ENCODE measurements at places on chromosomes 2 and 18. TPM values are rescaled to one million over a fixed set of nuclear protein-coding genes. Genes with fewer than 3 reads are reported as not detected.
A peak's percentile ranks its signal among the peaks of the same experiment; 100 is the strongest.

DNA sequence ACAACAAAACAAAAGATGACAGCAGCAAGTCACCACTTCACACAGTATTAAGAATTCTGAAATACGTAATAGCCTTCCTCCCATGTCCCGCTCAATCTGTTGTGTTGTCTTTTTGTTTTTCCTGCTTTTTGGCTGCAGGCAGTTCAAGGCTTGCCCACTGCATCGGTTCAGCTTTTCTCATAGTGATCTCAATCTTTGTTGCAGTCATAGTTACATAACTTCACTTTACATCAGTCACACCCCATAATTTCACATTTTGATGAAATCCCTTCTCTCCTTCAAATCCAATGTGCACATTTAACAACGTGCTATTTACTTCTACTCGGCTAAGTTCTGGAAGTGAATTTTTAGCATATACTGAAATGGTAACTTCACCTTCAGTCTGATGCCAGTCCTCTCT is 33.8 kb upstream of the HAAO start:
- no peak overlapping the region for H3K4me3 ChIP-seq
- H3K36me3 ChIP-seq = no peaks in the 10 kb centered on the region
- peaks cover 13% of the 10 kb centered on the region for H3K4me1 ChIP-seq
- peaks cover 2% of the 10 kb centered on the region for H3K27me3 ChIP-seq
- DNase-seq = no peak
- no peak overlapping the region for H3K27ac ChIP-seq

The IMPA2 gene
- 51.3 TPM for total RNA-seq

DNA sequence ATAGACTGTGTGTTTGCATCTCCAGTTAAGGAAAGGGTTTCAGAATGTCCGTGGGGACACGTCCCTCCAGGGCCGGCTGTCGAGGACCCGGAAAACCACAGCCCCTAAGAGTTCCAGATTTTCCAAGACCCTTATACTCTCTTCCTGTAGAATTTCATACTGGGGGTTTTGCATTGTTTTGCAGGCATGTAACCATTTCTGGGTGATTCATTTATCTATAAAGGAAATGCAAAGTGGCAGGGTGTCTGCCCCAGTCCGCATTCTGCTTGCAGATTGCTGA is 8.5 kb downstream of the SP9 start:
- no peak for DNase-seq
- H3K27me3 ChIP-seq = peaks cover 79% of the 10 kb centered on the region
- peaks cover 41% of the 10 kb centered on the region for H3K4me1 ChIP-seq
- H3K27ac ChIP-seq = no peak overlapping the region
- peak overlapping the region; percentile 76 for H3K4me3 ChIP-seq
- peaks cover 2% of the 10 kb centered on the region for H3K36me3 ChIP-seq

The LONRF2 gene
- 5.2 TPM for total RNA-seq

The CNGA3 gene
- total RNA-seq = 0.84 TPM

The CREG2 gene
- 0.63 TPM for total RNA-seq

GRCh38 chr2:174233771-174234275 is 14.5 kb downstream of the OLA1 start:
- H3K4me3 ChIP-seq = no peak overlapping the region
- H3K27me3 ChIP-seq = no peaks in the 10 kb centered on the region
- DNase-seq = no peak
- H3K4me1 ChIP-seq = peaks cover 14% of the 10 kb centered on the region
- H3K36me3 ChIP-seq = peaks cover 9% of the 10 kb centered on the region

GRCh38 chr2:46535896-46536295 is 56.5 kb downstream of the TMEM247 start:
- no peaks in the 10 kb centered on the region for H3K36me3 ChIP-seq
- DNase-seq = no peak
- no peak overlapping the region for H3K4me3 ChIP-seq
- peaks cover 19% of the 10 kb centered on the region for H3K4me1 ChIP-seq
- no peaks in the 10 kb centered on the region for H3K27me3 ChIP-seq
- H3K27ac ChIP-seq = no peak overlapping the region

GRCh38 chr2:108916122-108916795 is 72.8 kb downstream of the EDAR start:
- H3K36me3 ChIP-seq = no peaks in the 10 kb centered on the region
- H3K4me1 ChIP-seq = peaks cover 23% of the 10 kb centered on the region
- H3K27ac ChIP-seq = no peak overlapping the region

The SCN7A gene
- 0.39 TPM for total RNA-seq

- peaks cover 7% of the 10 kb centered on the region for H3K27me3 ChIP-seq
- DNase-seq = no peak
- H3K4me1 ChIP-seq = peaks cover 8% of the 10 kb centered on the region
- no peak overlapping the region for H3K4me3 ChIP-seq
- H3K36me3 ChIP-seq = no peaks in the 10 kb centered on the region
These were observed 36.1 kb downstream of the DHRS9 start for GRCh38 chr2:169105476-169105875.

The PLGLB2 gene
- total RNA-seq = 2.2 TPM

The CNTNAP5 gene
- 1.1 TPM for total RNA-seq

- H3K27me3 ChIP-seq = no peaks in the 10 kb centered on the region
- H3K36me3 ChIP-seq = peaks cover 8% of the 10 kb centered on the region
- H3K27ac ChIP-seq = no peak overlapping the region
- H3K4me3 ChIP-seq = no peak overlapping the region
- DNase-seq = no peak
These were observed 50.5 kb downstream of the DHRS9 start for GRCh38 chr2:169119851-169120250.

- H3K4me3 ChIP-seq = no peak overlapping the region
- H3K27ac ChIP-seq = no peak overlapping the region
- H3K36me3 ChIP-seq = peaks cover 28% of the 10 kb centered on the region
- H3K4me1 ChIP-seq = peaks cover 4% of the 10 kb centered on the region
- no peaks in the 10 kb centered on the region for H3K27me3 ChIP-seq
- no peak for DNase-seq
These were observed 38.1 kb downstream of the SMAD4 start for GRCh38 chr18:51068105-51068504.

DNA sequence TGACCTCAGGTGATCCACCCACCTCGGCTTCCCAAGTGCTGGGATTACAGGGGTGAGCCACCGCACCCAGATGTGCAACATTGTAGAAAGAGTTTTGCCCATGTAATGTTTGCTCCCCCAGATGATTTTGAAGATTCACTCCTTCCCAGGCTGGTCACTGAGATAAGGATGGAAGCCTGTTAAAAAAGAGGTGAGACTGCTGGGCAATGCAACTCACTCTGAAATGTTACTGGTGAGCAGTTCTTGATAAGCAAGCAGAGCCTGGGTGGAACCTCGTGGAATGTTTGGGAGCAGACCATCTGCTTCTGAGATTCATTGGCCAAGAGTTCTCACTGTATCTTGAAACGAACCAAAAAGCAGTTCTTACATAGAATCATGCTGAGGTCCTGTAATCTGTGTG is 19.7 kb downstream of the GRP start:
- H3K4me3 ChIP-seq = no peak overlapping the region
- no peaks in the 10 kb centered on the region for H3K36me3 ChIP-seq
- peaks cover 80% of the 10 kb centered on the region for H3K27me3 ChIP-seq
- no peak overlapping the region for H3K27ac ChIP-seq
- H3K4me1 ChIP-seq = no peaks in the 10 kb centered on the region
- DNase-seq = no peak

- H3K27me3 ChIP-seq = no peaks in the 10 kb centered on the region
- H3K4me3 ChIP-seq = no peak overlapping the region
- no peak for DNase-seq
- H3K4me1 ChIP-seq = peaks cover 24% of the 10 kb centered on the region
- H3K27ac ChIP-seq = no peak overlapping the region
- peaks cover 6% of the 10 kb centered on the region for H3K36me3 ChIP-seq
These were observed 22.7 kb upstream of the LINC00305 start for GRCh38 chr18:64171576-64171975.

The ACP1 gene
- 144 TPM for total RNA-seq

The MARCHF4 gene
- total RNA-seq = 0.86 TPM

DNA sequence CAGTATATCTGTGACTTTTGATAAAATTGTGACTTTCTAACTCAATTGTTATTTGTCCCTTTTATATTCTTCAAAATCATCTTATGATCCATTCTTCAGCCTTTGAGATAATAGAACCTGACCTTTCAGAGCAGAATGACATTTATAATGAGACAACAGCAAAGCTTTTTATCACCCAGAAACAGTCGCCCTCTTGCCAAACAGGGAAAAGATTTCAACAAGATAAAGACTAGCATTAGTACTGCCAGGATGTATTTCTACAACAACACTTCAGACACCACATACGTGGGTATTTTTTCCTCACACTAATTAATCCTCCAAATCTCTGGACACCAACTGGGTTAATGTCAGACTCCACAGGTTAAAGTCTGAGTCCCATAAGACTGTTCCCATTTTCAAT is 249.0 kb downstream of the ZNF804A start:
- no peaks in the 10 kb centered on the region for H3K36me3 ChIP-seq
- DNase-seq = no peak
- no peaks in the 10 kb centered on the region for H3K27me3 ChIP-seq
- no peaks in the 10 kb centered on the region for H3K4me1 ChIP-seq
- no peak overlapping the region for H3K4me3 ChIP-seq

DNA sequence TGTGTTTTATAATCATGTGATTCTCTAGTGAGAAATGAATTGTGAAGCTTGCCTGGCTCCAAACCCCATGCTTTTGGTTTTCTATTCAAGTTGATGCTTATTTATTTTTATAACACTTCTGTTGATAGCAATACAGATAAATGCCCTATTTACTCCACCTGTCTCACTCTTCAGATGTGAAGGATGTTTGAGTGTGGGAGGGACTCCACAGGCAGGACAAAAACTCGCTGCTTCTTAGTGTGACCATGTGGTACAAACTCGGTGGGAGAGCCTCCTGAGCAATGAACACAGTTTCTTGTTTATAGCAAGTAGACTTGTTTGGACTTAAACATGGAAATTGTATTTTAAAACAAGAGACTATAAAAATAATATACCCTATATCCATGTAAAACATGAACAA is 219.7 kb downstream of the GULP1 start:
- DNase-seq = no peak
- no peaks in the 10 kb centered on the region for H3K36me3 ChIP-seq
- H3K4me1 ChIP-seq = peaks cover 5% of the 10 kb centered on the region
- H3K27me3 ChIP-seq = no peaks in the 10 kb centered on the region

- H3K4me3 ChIP-seq = no peak overlapping the region
- no peak overlapping the region for H3K27ac ChIP-seq
- no peak for DNase-seq
- no peaks in the 10 kb centered on the region for H3K27me3 ChIP-seq
- H3K36me3 ChIP-seq = no peaks in the 10 kb centered on the region
- peaks cover 33% of the 10 kb centered on the region for H3K4me1 ChIP-seq
These were observed 36.5 kb downstream of the HS1BP3 start for GRCh38 chr2:20614201-20615067.

DNA sequence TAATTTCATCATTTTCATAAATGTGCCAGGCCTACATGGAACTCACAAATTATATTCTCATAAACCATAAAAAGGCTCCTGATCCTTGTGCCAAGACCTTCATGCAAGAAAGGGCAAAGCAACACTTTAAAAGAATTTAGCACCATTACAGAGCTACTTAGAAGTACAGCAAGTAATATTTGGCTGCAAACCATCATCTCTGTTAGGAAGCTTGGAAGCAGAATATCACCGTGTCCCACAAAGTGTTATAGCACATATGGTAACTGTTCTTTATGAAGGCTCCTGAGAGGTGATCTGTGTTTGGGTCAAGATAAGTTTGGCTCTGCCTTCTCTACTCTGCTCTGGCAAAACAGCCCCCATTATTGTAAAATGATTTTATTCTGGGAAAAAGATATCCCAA is 59.7 kb upstream of the KCNJ3 start:
- no peak for DNase-seq
- no peaks in the 10 kb centered on the region for H3K4me1 ChIP-seq
- no peak overlapping the region for H3K4me3 ChIP-seq
- H3K36me3 ChIP-seq = no peaks in the 10 kb centered on the region
- H3K27me3 ChIP-seq = no peaks in the 10 kb centered on the region
- no peak overlapping the region for H3K27ac ChIP-seq

DNA sequence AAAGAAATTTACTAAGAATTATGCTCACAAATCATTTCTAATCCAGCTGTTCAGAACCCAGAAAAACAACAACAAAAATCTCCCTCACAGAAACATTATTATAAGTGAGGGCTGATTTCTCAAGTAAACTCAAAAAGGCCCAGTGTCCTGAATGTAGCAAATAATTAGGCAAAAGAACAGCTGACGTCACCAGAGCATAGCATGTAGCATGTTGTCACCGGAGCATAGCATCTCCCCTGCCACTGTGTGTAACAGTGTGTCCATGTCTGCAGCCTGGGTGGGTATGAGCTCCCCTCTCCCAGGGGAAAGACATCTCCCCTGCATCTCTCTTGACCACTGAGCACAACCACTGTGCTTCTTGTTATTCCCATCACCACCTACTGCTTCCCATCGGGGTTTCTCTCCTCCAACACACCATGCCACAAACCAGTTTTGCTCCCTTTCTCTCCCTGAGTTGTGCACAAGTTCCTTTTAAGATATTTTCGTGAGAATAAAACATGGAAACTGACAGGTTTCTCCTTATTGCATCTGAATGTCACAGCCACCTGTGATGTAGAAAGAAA is 126.7 kb downstream of the CABYR start:
- no peak for DNase-seq
- H3K27ac ChIP-seq = no peak overlapping the region
- H3K4me1 ChIP-seq = peaks cover 19% of the 10 kb centered on the region
- H3K36me3 ChIP-seq = peaks cover 20% of the 10 kb centered on the region
- H3K4me3 ChIP-seq = no peak overlapping the region

GRCh38 chr2:192773044-192773443 is 578.3 kb upstream of the TMEFF2 start:
- H3K27me3 ChIP-seq = no peaks in the 10 kb centered on the region
- no peaks in the 10 kb centered on the region for H3K4me1 ChIP-seq
- H3K27ac ChIP-seq = no peak overlapping the region

- no peaks in the 10 kb centered on the region for H3K36me3 ChIP-seq
- no peak overlapping the region for H3K27ac ChIP-seq
- no peaks in the 10 kb centered on the region for H3K4me1 ChIP-seq
These were observed 150.8 kb downstream of the RNF152 start for GRCh38 chr18:61741881-61742454.

DNA sequence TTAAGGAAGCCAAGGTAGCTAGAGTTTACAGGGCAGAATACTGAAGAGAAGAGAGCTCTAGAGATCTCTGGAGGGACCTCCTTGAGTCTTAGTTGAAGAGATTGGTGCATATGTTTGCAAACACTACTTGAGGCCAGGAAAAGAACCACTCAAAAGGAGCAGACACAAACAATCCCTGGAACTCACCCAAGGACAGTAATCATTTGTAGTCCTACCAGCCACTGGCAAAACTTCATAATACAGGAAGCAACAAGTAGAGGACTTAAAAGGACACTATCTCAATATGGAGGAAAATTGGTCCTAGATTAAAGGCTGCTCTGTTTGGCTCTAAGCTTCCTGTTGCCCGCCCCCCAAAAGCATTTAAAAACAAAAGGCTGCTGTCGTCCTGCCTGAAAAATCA is 46.9 kb upstream of the UBXN4 start:
- H3K4me3 ChIP-seq = no peak overlapping the region
- H3K27ac ChIP-seq = peak overlapping the region; percentile 9
- DNase-seq = no peak
- H3K36me3 ChIP-seq = peaks cover 13% of the 10 kb centered on the region

The NEU4 gene
- 0.14 TPM for total RNA-seq

Data from neural crest cell (in vitro differentiated cells).